Stimulated activated CD8-positive, alpha-beta memory T cell treated with anti-CD3 and anti-CD28 coated beads, Interleukin-15, amount 100 ng/mL, for 4 hours (primary cell): ENCODE measurements at places on chromosomes 4 and X.

- DNase-seq: no peak
Measured at GRCh38 chr4:23171976-23172375, 479.2 kb downstream of the GBA3 start.

GRCh38 chr4:7910263-7910896 lies 29.3 kb downstream of the AFAP1 start:
- DNase-seq: no peak

- no peak for DNase-seq
Measured at GRCh38 chrX:133598601-133599335, 183.5 kb upstream of the GPC4 start.

DNA sequence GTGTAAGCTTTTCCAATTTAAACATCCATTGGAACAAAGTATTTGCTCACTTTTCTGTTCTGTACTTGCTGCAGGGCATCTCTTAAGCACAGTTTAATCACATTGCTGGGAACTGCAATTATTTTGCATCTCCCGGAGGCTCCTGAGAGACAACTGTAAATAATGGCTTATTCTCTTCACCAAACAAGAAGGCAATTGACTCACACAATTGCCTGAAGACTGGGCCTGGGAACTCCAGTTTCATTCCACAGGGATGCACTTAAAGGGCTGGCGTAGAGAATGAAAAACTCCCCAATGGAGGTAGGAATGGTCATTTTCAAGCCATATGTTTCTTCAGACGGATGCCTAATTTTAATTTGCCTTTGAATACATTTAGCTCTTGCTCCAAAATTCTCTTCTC lies 29.5 kb downstream of the TFDP3 start:
- DNase-seq: no peak

DNA sequence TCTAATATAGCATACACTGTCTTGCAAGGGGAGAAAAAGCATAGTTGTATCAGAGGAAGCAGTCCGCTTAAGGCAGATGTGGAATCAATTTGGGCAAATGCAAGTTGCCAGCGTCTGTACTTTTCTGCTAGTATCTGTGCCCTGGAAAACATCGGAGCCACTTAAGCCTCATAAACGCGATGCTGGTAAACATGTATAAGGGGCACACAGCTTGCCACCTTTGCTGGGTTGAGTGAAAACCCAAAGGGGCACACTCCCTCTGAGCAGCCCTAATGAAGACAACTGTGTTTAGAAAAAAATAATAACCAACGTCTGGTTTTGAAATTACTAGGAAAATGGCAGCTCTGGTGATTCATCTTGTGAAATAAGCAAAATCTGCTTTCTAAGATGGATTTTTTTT lies 24.3 kb downstream of the SMIM20 start:
- no peak for DNase-seq

GRCh38 chr4:40301603-40302002 lies 33.5 kb upstream of the CHRNA9 start:
- no peak for DNase-seq

DNA sequence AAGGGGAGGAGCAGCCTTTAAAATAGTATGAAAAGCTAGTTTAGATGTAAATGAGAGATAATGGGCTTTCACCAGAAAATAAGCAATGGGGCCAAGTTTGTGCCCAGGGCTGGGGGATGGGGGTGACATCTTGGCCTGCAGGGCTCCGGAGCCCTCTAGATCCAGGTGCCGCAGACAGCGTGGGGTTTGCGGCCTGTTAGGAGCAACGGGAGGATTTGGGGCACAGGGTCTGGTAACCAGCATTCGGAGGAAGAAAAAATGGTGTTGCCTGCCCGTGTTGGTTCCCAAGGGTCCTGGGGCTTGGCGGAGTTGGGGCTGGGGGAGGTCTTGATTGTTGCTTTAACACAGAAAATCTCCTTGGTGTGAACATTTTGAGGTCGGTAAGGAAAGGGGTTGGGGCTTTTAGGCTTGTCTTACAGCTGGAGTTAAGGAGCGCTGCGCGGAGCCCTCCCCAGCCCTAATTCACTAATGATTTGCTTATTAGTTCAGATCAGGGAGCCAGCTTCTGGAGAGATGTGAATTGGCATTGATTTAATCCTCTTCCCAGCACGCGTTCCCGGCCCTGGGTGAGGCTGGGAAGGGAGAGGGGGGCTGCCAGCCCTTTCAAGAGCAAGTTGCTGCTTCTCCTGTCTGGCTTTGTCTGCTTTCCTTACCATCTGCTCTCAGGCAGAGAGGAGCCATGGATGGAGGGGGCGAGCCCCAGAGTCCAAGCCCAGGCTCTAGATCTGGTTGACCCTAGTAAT lies 443.4 kb downstream of the BCOR start:
- DNase-seq: no peak

GRCh38 chr4:97123573-97123972 lies 1019.7 kb downstream of the STPG2 start:
- DNase-seq: no peak

GRCh38 chr4:103111598-103111997 lies 12.0 kb upstream of the BDH2 start:
- DNase-seq: no peak

- no peak for DNase-seq
Measured at GRCh38 chrX:146064156-146064555, 246.5 kb downstream of the SLITRK2 start.

DNA sequence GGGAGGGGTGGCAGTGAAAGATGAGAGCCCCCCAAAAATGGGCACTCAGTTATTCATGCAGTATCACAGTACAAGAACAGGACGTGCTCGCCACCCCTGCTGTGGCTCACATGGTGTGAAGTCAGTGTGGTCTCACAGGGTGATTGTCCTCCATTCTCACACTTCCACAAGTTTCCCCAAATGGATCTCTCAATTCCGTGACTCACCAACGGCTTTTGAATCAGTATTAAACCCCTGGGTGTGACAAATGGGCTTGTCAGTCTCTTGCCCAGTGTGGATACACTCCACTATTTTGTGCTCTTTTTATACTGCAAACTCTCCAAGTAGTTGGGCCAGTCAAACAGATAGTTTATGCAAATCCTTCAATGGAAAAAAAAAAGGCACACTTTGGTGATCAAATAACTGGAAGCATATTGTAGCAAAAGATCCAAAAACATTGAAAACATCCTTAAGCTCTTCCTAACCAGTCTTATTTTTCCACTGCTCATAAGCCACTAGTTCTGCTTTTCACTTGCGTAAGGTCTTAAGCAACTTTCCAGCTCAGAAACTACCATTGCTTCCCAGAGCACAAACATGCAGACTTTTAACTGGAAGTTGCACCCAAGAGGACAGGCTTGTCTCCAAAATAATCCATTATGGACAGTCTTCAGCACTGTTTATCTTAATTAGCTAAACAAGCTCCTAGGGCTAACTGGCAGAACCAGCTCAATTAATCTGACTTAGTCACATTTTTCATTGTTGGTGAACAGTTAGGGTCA lies 365.7 kb downstream of the PPP3CA start:
- DNase-seq: no peak

DNA sequence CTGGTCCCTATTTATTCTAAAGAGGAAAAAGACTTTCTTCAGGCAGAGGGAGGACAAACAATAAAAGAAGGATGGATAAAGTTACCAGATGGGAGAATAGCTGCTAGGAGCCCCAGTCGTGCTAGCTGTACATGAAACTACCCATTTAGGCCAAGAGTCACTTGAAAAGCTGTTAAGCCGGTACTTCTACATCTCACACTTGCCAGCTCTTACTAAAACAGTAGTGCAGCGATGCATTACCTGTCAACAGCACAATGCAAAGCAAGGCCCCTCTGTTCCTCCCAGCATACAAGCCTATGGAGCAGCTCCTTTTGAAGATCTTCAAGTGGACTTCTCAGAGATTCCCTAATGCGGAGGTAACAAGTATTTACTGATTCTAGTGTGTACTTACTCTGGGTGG lies 1138.8 kb downstream of the ARAP2 start:
- no peak for DNase-seq

GRCh38 chrX:110050901-110051300 lies 48.0 kb downstream of the TMEM164 start:
- no peak for DNase-seq

GRCh38 chr4:161604516-161605300 lies 559.1 kb downstream of the FSTL5 start:
- no peak for DNase-seq

DNA sequence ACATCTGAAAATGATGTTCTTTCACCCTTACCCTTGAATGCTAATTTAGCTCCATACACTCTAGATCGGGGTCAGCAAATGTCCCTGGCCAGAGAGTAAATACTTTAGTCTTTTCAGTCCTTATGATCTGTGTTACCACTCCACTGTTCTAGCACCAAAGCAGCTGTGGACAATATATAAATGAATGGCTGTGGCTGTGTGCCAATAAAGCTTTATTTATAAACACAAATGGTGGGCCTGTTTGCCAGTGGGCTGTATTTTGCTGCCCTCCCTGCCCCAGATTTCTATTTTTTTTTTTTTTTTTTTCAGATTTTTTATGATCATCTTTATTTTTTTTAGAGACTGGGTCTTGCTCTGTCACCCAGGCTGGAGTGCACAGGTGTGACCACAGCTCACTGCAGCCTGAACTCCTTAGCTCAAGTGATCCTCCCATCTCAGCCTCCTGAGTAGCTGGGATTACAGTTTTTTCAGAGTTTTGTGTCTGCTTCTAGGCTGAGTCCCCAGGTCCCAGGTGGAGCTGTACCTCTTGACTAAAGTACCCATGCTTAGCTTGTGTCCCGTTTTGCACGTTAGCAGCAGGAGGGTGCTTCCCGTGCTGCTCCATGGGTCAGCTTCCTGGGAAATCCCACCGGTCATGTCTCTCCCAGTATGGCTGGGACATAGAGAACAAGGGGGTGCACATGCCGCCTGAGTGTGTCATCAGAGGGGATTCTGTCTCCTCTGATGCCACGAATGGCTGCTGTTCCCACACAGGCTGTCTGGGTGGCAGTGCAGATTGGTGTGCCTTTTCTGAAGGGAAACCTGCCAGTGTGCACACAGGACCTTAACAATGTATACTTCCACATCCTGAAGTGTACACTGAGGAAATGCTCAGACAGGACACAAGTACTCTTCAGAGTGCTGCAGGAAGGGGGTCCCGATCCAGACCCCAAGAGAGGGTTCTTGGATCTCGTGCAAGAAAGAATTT lies 16.0 kb upstream of the GRPEL1 start:
- DNase-seq: no peak
